Jurkat, Clone E6-1 (cell line): ENCODE measurements at places on chromosomes 3 and 15.

DNA sequence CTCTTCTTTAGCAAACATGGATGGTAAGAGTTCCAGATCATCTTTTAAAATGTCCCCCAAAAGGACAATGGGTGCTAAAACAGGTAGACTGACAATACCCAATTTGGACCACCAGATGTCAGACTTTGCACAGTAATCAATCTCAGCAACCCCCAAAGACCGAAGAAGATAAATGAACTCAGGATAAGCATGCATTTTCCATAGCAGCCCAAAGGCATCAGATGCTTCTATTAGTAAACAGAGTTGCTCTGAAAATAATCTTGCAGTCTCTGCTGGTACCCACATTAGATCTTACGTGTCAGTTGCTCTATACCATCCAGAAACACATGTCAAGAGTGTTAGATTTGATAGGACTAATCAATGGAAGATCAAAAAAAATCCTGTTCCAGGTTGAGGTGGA, 20.6 kb downstream of the MYH15 start:
- peak; percentile 59 for DNase-seq

- no peak for DNase-seq
Measured at GRCh38 chr3:90015688-90016356, 908.4 kb downstream of the EPHA3 start.

- no peak for DNase-seq
Measured at GRCh38 chr15:67103021-67103420, 37.6 kb downstream of the SMAD3 start.

DNA sequence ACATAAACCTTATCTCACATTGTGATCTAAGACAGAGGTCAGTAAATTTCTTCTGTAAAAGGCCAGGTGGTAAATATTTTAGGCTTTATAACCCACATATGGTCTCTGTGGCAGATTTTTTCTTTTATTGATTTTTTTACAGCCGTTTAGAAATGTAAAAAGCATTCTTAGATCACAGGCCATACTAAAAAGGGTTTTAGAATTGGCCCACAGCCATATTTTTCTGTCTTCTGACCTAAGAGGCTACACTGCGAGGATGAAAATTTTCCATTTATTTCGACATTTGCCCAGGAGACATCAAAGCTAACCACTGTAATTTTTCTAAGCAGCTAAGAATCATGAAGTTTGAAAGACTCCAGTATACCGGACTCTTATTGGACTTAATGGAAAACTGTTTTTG, 377.2 kb upstream of the SGO1 start:
- DNase-seq, result no peak

DNA sequence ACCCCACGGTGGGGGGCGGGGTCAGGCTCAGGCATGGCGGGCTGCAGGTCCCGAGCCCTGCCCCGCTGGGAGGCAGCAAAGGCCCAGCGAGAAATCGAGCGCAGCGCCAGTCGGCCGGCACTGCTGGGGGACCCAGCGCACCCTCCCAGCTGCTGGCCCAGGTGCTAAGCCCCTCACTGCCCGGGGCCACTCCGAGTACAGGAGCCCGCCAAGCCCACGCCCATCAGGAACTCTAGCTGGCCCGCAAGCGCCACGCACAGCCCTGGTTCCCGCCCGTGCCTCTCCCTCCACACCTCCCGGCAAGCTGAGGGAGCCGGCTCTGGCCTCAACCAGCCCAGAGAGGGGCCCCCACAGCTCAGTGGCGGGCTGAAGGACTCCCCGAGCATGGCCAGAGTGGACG, 29.2 kb downstream of the SCAPER start:
- no peak for DNase-seq

DNA sequence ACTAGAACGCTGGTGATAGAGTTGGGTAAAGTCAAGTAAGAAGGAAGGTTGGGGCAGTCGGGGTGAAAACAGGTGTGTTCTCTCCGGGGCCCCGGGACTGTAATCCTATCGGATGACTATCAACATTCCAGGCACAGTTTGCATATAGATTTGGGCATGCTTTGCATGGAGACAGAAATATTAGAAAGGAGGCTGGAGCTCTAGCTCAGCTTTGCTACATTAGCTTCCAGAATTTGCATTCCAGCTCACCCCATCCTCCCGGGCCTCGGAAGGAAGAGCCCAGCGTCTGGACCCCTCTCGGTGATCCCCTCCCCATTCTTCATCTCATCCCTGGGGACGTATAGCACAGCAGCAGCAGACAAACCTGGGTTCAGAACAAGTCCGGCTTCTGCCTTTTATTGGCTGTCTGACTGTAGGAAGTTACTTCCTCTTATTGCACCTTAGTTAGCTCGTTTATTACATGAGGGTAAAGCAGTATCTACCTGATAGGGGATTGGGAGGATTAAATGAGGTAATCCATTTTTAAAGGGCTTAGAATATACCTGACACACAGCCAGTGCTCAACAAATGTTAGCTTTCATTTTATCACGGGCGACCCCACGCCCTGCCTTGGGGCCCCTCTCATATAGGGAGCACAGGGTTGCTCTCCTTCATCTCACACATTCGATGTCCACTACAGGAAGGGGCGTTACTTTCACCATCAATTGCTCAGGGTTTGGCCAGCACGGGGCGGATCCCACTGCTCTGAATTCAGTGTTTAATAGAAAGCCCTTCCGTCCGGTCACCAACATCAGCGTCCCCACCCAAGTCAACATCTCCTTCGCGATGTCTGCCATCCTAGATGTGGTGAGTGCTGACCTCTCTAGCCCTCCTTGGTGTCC, 3.2 kb downstream of the HTR3E start:
- no peak for DNase-seq

GRCh38 chr3:96538186-96538585, 276.2 kb upstream of the EPHA6 start:
- no peak for DNase-seq

GRCh38 chr3:184716622-184717398, 4.9 kb upstream of the MAGEF1 start:
- DNase-seq, result no peak

DNA sequence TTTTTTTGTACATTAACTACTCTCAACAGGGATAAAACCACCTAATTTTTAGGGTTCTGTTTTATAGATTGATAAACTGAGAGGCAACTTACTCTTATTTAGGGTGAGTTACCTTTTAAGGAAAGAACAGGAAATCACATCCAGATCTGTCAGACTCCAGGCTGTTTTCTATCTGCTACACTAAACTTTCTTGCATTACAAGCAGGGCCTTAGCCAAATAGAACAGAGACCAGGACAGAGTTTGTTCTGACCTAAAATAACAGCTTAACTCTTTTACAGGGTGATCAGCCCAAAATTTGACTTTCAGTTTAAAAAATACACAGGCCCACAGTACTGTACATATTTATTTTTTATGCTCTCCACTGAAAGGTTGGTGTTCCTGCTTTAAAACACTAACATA, 38.6 kb downstream of the SGO1 start:
- no peak for DNase-seq

DNA sequence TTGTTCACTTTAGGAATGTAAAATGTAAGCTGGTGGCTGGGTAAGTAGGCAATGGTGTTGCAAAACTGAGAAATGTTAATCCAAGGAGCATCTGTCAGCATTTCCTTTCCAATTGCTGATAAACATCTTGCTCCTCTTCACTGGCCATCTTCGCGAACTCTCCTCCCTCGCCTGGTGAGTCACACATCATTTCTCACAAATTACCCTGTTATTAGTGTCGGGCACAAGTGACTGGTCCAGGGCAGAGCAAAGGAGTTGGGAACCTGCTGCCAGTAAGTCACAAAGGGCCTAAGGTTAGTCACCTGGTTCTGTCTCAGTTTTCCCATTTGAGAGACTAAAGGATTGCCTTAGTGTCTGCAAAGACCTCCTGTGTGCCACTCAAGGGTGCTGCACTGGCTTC, 13.0 kb downstream of the CERS3 start:
- DNase-seq, result no peak

- no peak for DNase-seq
Measured at GRCh38 chr3:15726043-15726442, 71.7 kb downstream of the ANKRD28 start.

- DNase-seq, result no peak
Measured at GRCh38 chr15:95948411-95948810, 382.1 kb upstream of the NR2F2 start.

DNA sequence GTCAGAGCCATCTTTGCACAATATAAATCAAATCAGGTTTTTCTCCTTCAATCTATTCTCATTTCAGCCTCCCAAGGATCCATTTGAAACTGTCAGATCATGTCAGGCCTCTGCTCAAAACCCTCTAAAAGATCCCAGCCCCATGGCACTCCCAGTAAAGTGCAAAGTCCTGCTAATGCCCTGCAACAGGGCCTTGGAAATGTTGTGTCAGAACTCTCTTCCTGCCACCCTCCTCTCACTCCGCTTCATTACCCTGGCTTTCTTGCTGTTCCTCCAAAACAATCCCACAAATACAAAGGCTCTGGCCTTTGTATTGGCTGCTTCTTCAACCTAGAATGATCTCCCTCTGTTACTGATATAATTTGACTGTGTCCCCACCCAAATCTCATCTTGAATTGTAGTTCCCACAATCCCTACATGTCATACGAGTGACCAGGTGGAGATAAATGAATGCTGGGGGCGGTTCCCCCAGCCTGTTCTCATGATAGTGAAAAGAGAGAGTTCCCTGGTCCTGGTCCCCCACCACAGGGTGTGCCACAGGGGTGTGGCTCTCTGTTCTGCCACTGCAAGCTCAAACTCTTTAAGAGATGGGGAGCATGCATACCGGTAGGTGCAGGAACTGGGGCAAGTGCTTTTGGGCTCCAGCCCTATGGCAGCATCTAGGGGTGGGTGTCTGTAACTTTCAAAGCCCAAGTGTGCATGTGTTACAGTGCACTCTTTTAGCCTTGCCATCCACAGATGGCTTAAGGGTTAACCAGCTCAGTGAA, 22.9 kb upstream of the TRA2B start:
- no peak for DNase-seq

DNA sequence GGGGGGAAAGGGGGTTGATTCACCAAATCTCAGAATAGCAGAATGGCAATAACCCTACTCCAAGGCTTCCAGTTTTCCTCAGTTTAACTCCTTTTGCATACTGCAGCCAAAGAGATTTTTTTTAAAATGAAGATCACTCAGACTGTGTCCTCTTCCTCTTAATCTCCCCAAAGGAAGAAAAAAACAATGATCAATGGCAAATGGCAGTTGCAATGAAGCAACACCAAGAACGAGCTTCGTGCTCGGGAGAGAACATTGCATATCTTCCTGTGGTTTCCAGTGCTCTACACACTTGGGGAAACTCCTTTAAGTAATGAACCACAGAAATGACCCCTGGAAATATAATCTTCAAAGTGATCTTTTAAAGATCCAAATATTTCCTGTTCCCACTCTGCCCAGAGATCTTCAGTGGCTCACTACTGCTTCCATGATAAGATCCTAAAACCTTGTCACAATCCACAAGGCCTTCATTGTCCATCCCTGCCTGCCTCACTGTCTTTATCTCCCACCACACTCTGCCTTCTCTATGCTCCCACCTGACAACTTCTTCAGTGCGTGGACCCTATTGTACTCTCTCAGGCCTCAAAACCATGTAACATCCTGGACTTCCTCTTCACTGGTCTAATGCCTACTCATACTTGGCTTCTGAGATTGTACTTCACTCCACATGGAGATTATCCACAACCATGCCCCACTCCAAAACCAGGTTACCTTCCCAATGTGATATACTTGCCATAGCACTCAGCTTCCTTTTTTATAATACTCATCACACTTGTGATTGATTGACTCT, 394.8 kb downstream of the FHIT start:
- no peak for DNase-seq

DNA sequence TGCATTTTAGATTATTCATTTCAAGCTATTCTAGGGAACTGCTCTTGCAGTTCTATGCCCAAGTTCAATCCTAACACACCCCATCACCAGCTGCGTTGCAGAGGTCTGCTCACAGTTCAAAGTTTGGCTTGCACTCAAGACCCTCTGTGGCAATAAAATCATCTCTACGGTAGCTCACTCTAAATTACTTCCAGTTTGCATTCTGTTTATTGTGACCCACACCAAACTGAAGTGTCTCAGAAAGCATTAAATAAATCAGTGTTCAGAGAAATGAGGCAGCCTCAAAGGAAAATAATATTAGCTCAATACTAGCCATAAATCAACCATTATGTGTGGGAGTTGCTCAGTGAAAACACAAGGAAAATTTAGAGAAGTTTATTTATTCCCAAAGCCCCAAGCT, 250.3 kb downstream of the MAGI1 start:
- no peak for DNase-seq

DNA sequence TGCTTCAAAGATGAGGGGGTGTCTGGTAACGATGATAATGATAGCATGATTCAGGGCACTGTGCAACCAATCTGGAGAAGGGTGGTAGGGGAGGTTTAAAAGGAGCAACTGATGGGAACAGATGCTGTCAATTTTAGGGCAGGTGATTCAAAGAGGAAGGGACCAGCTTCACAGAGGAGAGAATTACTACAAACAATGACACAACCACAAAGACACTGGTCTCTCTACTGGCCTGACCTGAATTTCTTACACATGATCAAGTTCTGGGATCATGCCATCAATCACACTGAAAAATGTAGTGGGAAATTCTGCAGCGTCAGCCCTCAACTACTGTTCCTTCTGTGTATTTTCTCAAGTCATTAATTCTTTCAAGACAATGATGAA, 2.6 kb upstream of the CDV3 start:
- no peak for DNase-seq

DNA sequence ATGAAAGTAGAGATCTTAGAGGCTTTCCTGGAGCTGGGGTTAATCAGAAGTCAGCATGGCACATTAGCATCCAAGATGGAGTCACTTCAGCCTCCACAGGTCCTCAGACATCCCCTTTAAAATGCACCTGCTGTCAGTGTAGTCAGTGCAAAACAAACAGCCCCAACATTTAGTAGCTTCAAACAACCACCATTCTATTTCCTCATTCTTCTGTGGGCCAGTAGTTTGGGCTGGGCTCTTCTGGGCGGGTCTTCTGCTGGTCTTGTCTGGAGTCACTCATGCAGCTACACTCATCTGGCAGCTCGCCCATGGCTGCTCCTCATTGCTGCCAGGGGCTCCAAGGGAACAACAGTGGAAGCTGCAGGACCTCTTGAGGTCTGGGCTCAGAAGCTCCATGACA, 99.9 kb downstream of the TLE3 start:
- no peak for DNase-seq

- peak; percentile 46 for DNase-seq
Measured at GRCh38 chr3:172836390-172836997, 86.0 kb downstream of the ECT2 start.

- no peak for DNase-seq
Measured at GRCh38 chr3:102400142-102400541, 34.7 kb upstream of the ZPLD1 start.

DNA sequence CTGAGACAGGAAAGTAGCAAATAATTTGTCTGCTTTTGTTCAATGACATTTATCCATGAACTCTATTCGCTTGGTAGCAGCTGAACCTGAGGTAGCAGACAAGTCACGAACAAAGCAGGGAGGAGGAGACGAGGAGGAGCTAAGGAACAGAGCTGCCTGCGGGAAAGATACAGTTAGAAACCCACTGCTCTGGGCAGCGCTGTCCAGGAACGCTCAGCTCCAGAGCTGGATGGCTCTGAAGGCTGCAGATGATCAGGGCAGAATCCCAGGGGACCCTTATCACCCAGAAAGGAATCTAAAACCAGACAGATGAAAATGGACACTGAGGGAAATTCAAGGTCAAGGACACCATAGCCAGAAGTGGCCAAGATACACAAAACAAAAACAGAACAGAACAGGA, 257.8 kb downstream of the CD47 start:
- no peak for DNase-seq
